ENCODE measurements at places on chromosomes 6 and 20.

DNA sequence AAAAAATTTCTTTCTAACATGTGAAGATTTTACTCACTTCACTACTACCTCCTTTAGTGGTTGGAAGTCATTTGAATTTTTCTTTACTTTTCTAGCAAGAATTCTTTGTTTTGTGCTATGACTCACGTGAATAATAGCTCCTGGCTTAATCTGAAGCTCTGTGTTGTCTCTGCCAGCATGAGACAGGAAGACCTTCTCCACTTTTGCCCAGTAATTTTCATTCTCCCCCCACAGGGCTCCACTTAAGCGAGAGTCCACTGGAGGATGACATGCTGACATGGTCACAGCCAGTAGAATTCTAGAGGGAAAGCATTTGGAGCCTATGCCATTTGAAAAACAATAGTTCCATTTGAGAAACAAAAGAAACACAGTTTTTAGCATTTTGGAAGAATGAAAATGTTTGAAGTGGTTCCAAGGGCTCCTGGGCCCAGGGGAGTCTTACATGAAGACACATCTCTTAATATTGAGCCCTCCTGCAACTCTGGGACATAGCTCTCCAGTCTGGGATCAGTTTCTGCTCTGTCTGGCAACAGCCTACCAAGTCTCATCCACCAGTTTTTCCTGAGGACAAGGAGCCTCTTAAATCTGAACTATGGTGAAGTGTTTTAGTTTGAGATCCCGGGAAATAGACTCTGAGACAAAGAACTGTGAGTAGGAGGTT, 231.4 kb downstream of the PAX1 start:
- DNase-seq = no peak

GRCh38 chr6:153130515-153131036, 506 bp downstream of the RGS17 start:
- peak; percentile 28 for DNase-seq

DNA sequence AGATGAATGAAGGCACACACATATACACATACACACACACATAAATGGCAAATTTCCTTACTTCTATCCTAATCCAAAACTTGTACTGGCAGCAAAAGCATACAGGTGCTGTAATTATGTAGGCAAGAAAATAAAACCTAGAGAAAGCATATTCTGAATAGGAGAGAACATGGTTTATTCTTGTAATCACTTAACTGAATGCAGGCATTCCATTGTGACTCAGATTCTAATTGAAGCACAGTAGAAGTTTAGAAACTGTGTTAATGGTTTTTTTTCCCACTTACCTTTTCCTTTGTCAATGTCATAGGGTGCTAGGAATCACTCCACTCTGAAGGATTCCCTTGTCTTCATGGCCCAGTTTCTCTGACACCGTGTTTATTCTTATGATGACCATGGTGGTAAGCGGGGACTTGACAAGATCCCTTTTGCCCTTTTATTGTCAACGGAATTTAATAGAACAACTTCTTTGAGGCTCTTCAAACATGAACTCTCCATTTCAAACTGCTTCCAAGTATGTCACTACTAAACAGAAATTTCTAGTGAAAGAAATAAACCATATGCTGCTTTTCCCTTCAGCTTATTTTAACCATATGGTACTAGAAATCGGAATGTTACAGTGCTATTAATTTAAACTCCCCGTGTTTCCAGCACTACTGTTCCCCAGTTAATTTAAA, 164.2 kb downstream of the OGFRL1 start:
- no peak for DNase-seq

DNA sequence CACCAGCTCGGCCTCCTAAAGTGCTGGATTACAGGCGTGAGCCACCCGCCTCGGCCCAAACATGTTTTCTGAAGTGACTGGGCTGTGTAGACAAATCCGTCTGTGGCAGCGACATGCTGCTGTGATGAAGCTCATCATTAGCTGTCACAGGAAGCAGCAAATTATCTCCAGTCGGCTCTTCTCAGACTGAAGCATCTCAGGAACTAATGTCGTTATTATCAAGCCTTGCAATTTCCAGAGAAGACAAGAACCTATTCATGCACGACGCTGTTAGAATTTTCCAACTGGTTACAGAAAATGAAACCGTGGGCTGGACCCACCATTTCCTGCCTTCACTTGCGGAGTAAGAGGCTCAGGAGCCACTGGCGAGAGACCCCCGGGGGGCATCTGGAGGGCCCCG, 17.1 kb upstream of the NTSR1 start:
- no peak for DNase-seq

DNA sequence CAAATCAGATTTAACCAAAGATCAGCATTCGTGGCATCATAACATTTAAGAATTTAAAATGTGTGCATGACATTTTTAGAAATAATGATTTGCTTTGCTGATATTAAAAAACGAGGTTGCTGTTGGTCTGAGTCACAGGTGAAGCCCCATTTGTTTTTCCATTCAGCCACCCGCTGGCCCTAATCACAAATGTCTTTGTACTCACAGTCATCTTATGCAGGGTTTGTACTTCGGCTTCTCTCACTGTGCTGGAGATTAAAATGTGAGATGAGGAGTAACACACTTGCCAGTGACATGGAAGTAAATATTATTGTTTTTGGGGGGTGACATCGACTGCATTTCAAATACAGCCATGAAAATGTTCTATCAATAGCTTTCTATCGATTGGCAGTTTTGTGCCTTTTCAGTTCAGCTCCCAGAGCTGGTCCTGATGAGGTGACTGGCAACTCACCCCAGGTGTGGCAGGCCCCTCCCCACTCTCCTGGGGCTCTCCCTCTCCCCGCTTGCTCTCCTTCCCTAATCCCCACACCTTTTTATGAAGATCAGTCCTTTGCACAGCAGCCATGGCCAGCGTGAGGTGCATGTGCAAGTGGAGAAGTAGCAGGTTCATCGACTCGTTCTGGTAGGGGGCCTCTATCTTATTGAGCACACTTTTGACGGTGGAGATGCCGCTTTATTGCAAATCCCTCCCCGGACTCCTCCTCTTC, 58.8 kb upstream of the FUCA2 start:
- DNase-seq = no peak

GRCh38 chr6:127690092-127690491, 113.1 kb downstream of the C6orf58 start:
- no peak for DNase-seq

GRCh38 chr20:50387996-50388332, 122.2 kb upstream of the PTPN1 start:
- DNase-seq = no peak

Data from GM19239 (cell line).